ENCODE measurements at places on chromosomes 7 and 10.

GRCh38 chr7:89023206-89023605 is 227.7 kb upstream of the TEX47 start:
- DNase-seq = no peak

GRCh38 chr7:26649388-26649787 is 215.0 kb downstream of the SKAP2 start:
- DNase-seq = no peak

GRCh38 chr7:157757211-157757610 is 420.4 kb downstream of the DNAJB6 start:
- no peak for DNase-seq

GRCh38 chr7:142250705-142251104 is 7.2 kb downstream of the PRSS58 start:
- DNase-seq = no peak

DNA sequence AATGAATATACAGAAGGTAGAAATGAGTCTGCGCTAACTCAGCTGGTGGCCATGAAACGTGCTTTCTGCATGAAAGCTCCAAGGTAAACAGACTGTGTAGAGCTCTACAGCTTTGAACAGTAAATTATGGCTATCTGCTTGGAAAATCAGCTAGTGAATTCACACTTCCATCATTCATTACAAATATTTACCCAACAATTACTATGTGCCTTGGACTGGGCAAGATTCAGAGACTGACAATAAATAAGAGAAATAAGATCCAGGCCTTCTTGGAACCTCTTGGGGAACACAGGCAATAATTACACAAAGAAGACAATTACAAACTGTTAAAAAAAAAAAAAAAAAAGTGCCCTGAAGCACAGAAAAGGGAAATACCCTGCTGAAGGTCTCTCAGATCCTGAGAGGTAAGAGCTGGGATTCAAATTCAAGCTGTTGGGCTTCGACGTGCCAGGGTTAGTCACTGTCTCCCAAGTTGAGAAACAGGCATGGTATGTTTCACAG is 15.8 kb downstream of the TSPAN12 start:
- DNase-seq = no peak

GRCh38 chr7:37007268-37007667 is 283.0 kb upstream of the AOAH start:
- DNase-seq = no peak

DNA sequence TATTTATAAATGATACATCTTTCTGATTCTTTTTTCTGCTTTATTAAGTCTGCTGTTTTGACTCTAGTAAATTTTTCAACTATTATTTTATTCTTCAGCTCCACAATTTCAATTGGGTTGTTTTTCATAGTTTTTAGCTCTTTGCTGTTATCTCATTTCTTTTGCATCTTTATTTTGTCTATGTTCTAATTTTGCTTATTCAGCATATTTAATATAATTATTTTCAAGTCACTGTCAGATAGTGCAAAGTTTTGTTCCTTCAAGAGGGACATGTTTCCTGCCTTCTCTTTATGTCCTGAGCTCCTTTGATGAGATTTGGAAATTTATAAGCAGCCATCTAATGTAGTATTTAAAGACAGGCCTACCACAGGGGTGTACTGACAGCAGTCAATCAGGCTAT is 131.5 kb upstream of the ZNF722 start:
- no peak for DNase-seq

DNA sequence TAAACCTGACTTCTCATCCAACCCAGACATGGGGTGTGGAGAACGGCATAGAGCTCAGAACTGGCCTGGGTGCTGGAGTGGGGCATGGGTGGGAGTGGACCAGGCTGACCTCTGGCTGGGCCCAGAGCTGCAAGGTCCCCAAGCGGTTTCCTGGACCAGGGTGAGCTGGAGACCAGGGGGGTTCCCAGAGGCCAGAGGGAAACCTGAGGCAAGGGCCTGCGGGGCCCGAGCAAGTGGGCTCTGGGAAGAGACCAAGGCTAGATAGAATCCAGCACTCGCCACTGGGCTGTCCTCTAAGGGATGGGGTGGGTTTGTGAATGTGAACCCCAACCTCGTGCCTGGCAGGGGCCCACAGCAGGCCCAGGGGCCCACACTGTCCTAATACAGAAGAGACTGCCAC is 39.4 kb upstream of the RET start:
- no peak for DNase-seq

DNA sequence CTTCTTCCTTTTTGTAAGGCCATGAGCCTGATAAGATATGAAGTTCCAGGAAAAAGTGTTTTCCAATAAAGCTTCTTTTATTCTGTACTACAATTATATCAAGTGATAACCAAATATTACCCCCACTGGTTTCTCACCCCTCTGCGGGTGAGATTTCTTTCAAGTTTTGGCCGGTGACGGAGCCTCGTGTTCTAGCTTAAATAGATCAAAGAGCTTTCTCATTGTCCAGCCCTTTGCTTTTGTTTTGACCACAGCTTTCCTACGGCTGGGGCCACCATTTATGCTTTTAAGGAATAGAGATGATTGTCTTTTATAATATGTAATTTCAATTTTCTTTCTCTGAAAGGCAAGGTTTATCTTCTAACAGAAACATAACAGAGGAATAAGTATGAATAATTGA is 196.7 kb upstream of the MTPN start:
- DNase-seq = no peak

Data from fibroblast of villous mesenchyme (primary cell).